ENCODE measurements at places on chromosomes 16 and 17.

DNA sequence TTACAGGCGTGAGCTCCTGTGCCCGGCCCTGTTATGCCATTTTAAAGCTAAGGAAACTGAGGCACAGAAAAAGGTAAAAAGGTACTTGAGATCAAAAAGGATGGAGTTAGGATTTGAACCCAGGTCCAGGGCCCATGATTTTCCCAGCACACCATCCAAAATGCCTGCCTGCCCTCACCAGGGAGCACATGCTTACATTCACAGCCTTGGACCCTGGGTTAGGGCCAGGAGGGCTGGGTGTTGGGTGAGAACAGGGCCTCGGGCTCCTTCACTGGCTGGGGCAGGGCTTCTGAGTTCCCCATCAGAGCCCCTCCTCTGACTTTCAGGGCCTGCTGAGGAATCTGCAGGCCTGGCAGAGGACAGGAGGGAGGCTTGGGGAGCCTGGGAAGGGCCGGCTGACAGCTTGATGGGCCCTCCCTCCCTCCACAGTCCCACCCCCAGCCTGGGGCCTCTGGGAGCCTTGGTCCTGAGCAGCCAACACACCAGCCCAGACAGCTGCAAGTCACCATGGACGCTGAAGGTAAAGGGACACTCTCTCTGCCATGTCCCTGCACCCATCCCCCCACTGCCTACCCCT is at the start of gene QPRT:
QPRT (plus strand) TSS at position 490 of the 577 bp plus-strand sequence; CDS start at position 508, 18 bp downstream.
- no peak for DNase-seq

DNA sequence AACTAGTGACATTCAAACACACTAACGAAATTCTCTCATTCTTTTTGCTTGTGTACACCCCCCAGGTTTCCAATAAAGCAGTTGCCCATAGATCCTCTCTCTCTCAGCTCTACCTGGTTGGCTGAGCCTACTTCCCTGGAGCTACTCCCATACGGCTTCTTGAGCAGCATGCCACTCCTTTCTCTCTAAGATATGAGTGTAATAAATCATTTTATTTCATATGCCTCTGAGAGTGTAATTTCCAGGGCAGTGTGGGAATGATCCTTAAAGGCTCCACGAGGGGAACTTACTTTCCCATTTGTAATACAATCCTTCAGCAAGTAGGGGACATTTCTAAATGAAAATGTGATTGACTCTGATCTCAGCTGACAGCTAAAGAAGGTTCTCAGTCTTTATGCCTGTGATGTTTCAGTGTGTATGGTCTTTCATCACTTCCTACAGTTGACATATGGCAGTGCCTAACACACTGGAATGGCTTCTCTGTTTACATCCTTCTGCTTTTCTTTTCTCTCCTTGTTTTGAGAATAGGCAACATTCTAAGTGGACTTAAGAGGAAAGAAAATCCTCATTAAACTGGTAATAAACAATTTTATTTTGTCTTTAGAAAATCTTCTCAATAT is 1194.3 kb upstream of the CDH8 start:
- no peak for DNase-seq

GRCh38 chr17:7841915-7842379 is 7.9 kb downstream of the KDM6B start:
- peak; percentile 91 for DNase-seq

- no peak for DNase-seq
Measured at GRCh38 chr17:4006165-4006589, 41.9 kb upstream of the ATP2A3 start.

GRCh38 chr17:49555495-49556222 is 20.0 kb upstream of the NXPH3 start:
- DNase-seq = no peak

DNA sequence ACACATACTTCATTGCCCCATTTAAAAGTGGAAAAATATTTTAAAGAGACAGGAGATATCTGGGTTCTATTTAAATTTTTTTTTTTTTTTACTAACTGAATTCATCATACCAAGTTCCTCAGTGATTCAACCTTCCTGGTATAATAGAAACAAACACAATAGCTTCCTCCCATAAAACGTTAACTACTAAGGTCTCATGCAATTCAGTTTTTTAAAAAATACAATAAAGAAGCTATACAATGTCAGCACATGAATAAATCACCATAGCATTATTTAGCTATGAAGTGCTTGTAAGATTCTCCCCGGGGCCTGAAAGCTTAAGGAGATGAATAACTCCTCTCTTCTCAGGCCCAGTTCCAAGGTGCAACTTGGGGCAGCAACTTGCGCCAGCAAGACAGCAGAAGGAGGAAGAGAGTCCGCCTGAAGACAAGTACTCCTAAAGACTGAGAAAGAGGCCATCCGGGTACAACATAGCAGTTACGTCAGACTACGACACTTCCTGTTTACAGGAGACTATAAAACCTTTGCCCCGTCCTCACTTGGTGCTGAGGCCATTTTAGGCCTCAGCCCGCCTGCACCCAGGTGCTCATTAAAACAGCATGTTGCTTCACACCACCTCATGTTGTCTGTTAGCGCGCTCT is 81.5 kb downstream of the MYO1D start:
- no peak for DNase-seq

- DNase-seq = no peak
Measured at GRCh38 chr17:47820033-47820789, 1.4 kb downstream of the OSBPL7 start.

- peak; percentile 75 for DNase-seq
Measured at GRCh38 chr17:46002311-46002972, 3.4 kb downstream of the STH start.

DNA sequence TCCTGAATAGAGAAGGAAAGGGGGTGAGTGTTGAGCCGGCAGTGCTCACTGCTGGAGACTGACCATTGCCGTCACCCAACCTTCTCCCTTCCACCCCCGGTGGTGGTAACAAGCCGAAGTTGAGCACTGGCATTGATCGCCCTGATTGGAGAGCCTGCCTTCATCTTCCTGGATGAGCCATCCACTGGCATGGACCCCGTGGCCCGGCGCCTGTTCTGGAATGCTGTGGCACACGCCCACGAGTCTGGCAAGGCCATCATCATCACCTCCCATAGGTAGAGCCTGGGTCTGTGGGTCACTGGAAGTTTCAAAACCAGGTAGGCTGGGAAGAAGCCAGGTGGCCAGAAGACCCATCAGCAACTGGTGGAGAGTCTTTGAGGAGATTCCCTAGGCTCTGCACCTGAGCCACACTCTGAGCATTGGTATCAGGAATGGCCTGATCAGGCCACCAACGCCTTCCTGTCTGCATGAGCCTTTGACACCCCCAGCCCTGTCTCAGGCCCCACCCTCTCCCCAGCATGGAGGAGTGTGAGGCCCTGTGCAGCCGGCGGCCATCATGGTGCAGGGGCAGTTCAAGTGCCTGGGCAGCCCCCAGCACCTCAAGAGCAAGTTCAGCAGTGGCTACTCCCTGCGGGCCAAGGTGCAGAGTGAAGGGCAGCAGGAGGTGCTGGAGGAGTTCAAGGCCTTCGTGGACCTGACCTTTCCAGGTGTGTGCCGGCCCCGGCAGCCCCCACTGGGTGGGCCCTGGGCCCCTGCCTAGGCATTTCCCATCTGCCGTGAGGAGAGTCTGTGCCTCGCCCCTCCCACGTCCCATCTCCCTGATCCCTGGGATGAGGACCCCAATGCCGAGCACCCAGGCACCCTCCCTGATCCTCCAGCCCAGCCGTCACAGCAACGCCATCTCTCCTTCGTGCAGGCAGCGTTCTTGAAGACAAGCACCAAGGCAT is 4.9 kb upstream of the CCNF start:
- no peak for DNase-seq
